ENCODE measurements at places on chromosomes 12 and 14. TPM values are rescaled to one million over a fixed set of nuclear protein-coding genes. Genes with fewer than 3 reads are reported as not detected.

The SALL2 gene
- total RNA-seq, result 2.2 TPM

The TMCC3 gene
- total RNA-seq, result 0.23 TPM

The GPR68 gene
- 33.0 TPM for total RNA-seq

The MYF5 gene
- total RNA-seq, result not detected

DNA sequence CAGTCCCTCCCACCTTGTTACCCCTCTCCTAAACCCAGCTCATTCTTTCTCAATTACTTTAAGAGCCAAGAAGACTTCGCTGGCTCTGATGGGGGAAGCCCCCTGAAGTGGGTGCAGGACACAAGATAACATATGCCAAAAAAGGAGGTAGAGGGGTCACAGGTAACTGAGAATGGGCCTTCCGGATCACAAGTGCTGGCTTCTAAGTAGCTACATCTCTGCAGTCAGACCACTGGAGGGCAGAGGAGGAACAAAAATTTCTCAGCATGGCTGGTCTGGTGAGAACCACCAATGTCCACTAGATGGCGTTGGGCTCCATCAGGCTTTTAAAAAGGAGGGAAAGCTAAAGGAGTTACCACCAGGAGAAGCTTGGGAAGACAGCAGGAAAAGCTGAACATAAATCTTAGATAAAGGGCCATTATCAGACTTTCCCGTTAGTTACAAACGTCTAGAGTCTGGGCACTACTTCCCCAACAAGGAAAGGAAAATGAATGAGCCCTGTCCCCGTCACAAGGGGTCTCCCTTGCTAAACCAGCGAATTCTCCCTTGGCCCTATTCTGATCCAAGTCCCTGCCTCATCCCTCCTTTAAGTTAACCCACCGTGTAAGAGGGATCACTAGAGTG, 11.6 kb upstream of the CDH24 start:
- peak overlapping the region; percentile 69 for H3K27ac ChIP-seq
- H3K27me3 ChIP-seq, result no peaks in the 10 kb centered on the region
- H3K36me3 ChIP-seq, result peaks cover 39% of the 10 kb centered on the region
- DNase-seq, result peak; percentile 87
- H3K4me1 ChIP-seq, result peaks cover 37% of the 10 kb centered on the region

- no peaks in the 10 kb centered on the region for H3K27me3 ChIP-seq
- no peak overlapping the region for H3K4me3 ChIP-seq
- no peaks in the 10 kb centered on the region for H3K36me3 ChIP-seq
- no peak for DNase-seq
- no peak overlapping the region for H3K27ac ChIP-seq
- H3K4me1 ChIP-seq, result no peaks in the 10 kb centered on the region
Measured at GRCh38 chr12:16323638-16324037, 23.8 kb upstream of the MGST1 start.

DNA sequence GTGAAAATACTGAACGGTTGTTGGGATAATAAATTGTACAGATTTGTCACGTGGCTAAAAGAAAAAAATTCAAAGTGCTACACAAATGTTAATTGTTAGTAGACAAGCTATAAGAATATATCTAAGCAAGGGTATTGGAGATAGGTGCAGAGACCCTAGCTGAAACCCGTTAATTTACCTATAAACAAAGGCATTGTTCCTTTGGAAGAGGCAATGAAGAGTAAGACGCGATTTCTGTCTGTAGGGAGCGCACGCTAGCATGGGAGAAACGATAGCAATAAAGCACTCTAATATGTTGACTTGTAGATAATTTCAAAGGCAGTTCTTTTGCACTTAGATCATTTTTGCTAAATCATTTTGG, 565 bp downstream of the CCDC77 start:
- peaks cover 2% of the 10 kb centered on the region for H3K36me3 ChIP-seq
- H3K27me3 ChIP-seq, result no peaks in the 10 kb centered on the region
- no peak overlapping the region for H3K27ac ChIP-seq
- H3K4me1 ChIP-seq, result peaks cover 7% of the 10 kb centered on the region
- no peak overlapping the region for H3K4me3 ChIP-seq
- peak; percentile 22 for DNase-seq

GRCh38 chr12:90979019-90979418, 24.0 kb upstream of the CCER1 start:
- peaks cover 6% of the 10 kb centered on the region for H3K27me3 ChIP-seq
- no peak for DNase-seq
- no peaks in the 10 kb centered on the region for H3K36me3 ChIP-seq
- no peak overlapping the region for H3K27ac ChIP-seq
- no peak overlapping the region for H3K4me3 ChIP-seq

DNA sequence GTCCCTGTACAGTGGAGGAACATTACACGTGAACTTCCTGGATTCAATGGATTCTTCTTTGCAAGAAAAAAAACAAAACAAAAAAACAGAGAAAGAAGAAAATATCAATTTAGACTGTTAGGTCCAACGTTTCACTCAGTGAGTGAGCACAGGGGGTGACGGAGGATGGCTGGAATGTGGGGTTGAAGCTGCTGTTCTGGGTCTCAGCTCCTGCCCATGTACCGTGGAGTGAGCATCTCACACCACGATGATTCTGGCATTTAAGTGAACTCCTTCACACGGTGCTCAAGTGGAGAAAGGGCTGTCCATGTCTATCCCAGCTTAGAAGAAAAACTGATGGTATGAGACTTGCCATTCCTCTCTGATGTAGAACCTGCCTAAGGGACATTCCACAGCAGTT, 23.2 kb downstream of the CCND2 start:
- H3K27ac ChIP-seq, result no peak overlapping the region
- no peak for DNase-seq
- H3K4me1 ChIP-seq, result peaks cover 56% of the 10 kb centered on the region
- no peak overlapping the region for H3K4me3 ChIP-seq

GRCh38 chr12:62075870-62076269, 184.3 kb upstream of the USP15 start:
- no peak overlapping the region for H3K4me3 ChIP-seq
- H3K4me1 ChIP-seq, result no peaks in the 10 kb centered on the region
- no peak for DNase-seq
- no peaks in the 10 kb centered on the region for H3K36me3 ChIP-seq
- H3K27me3 ChIP-seq, result peaks cover 4% of the 10 kb centered on the region

DNA sequence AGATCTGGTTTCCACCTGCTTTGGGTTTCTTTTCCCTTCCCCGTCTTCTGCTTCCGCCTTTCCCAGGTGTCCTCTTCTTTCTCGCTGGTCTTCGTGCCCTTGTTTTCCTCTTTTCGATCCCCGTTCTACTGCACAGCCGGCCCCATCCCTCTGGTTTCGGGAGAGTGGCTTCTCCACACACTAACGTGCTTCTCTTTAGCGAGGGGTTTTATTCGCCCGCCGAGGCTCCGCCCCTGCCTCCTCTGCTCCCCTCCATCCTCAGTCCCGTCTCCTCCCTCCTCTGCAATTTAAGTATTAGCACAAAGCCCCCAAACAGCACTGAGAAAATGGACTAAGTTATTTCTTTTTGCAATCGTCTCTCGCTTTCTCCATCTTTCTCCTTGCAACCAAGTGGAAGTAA, at the start of gene SLC7A8:
Gene SLC7A8 (minus strand): TSS at position 182 of the 400 bp plus-strand sequence. CDS start 746 bp downstream, outside the sequence.
- H3K4me3 ChIP-seq, result no peak within 1 kb of the TSS
- DNase-seq, result peak; percentile 17
- H3K27ac ChIP-seq, result no peak within 1 kb of the TSS

DNA sequence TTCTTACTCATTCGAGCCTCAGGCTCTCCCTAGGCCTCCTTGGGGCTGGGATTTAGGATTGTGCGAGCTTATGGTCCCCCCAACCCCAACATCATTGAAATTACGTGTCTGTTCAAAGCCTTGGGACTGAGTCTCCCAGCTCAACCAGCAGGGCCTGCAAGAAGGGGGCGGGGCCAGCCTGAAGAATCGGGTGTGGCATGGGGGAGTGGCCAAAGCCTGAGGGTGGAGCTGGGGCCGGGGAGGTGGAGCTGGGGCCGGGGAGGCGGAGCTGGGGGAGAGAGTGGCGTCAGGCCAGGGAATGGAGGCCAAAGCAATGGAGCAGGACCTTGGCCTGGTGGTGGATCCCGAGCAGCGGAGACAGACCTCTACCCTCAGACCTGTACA, 24.3 kb upstream of the HSPB8 start:
- no peak overlapping the region for H3K27ac ChIP-seq
- H3K27me3 ChIP-seq, result peaks cover 5% of the 10 kb centered on the region
- H3K4me1 ChIP-seq, result no peaks in the 10 kb centered on the region
- no peaks in the 10 kb centered on the region for H3K36me3 ChIP-seq
- H3K4me3 ChIP-seq, result no peak overlapping the region

All from activated CD4-positive, alpha-beta T cell treated with anti-CD3 and anti-CD28 coated beads, Interleukin-2, amount 10 ng/mL, durations not matched to agents 7 days and 5 days (primary cell).